ENCODE measurements at places on chromosomes 13 and 19.

- peak; percentile 44 for DNase-seq
Observed at GRCh38 chr19:46753420-46754155, 7.3 kb upstream of the STRN4 start.

DNA sequence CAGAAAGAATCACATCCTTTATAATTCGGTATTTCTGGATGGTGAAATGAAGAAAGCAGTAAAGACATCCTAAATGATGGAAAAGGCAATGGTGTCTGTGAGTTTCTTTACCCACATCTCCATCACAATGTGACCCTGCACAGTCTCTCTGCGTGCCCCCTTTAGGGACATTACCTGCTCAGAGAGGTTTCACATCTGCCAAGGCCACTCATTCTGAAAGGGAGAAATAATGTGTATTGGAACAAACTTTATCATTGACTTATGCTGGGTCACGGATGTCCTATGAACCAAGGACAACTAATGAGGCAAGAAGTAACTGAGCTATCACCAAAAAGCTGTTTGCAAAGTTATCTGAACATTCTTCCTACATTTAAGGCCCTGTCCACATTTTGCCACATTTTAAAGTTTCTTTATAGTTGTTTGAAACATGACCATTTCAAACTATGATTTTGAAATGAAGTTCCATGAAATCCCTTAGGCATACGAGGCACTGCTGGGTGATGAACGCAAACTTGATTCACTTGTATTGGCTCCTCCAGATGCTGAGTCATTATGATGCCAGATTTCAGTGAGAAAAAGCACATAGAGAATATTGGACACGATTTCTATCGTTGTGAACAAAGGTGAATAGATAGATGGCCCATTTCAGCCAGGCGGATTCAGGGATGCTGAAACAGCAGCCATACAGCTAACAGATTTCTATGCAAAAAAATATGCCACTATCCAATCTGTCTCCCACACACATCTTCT lies 63.5 kb upstream of the HMGB1 start:
- no peak for DNase-seq

- no peak for DNase-seq
Observed at GRCh38 chr19:10706990-10707389, 5.8 kb downstream of the QTRT1 start.

DNA sequence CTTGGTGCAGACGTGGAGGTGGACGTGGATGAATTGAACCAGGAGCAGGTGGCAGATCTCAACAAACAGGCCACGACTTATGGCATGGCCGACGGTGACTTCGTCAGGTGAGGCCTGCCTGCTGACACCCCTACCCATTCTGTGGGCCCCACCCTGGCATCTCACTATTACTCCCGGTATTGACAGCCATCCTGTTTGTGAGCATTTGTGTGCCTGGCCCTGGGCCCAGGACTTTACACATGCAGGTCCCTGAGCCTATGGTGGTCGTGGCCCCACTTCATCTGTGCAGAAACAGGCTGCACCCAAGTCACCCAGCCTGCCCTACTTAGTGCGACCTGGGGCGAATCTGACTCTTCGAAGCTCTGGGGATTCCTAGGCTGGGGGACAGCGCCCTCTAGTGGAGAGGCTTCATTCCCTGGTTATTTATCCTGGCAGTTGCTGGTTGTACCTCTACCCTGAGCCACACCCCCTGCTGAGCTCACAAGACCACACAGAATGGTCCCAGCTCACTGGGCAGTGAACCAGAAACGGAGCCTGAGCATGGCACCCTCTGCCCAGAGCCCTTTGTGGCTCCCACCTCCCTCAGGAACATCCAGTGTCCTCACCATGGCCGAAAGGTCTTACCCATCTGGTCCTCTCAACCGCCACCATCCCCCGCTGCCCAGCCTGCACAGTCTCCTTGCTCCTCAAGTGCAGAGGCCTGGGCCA lies 16.9 kb downstream of the ZNF296 start:
- peak; percentile 76 for DNase-seq

GRCh38 chr19:15452111-15453047 lies 2.6 kb upstream of the WIZ start:
- DNase-seq: no peak

GRCh38 chr13:92054389-92054788 lies 656.0 kb downstream of the GPC5 start:
- no peak for DNase-seq

DNA sequence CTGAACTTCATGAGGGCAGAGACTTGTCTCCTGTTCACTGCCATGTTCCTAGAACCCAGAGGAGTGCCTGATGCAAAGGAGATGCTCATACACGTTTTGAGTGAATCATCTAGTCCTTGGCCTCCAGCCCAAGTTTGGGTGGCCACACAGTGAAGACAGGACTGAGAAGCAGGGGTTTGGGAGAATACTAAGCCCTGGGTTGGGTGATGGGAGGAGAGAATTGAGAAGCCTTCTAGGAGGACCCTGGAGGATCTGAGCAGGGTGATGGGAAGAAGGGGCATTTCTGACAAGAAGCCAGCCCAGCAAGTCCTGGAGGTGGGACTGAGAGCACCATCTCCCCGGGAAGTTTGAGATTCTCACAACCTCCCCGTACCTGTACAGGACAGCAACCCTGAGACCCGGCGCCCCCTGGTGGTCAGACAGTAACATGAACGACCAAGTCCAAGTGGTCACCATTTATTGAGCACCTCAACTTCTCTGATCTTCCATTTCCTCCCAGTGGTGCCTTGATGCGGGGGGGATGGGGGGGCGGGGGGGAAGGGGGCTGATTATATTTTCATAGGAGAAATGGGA lies 11.0 kb downstream of the CTU1 start:
- peak; percentile 51 for DNase-seq

DNA sequence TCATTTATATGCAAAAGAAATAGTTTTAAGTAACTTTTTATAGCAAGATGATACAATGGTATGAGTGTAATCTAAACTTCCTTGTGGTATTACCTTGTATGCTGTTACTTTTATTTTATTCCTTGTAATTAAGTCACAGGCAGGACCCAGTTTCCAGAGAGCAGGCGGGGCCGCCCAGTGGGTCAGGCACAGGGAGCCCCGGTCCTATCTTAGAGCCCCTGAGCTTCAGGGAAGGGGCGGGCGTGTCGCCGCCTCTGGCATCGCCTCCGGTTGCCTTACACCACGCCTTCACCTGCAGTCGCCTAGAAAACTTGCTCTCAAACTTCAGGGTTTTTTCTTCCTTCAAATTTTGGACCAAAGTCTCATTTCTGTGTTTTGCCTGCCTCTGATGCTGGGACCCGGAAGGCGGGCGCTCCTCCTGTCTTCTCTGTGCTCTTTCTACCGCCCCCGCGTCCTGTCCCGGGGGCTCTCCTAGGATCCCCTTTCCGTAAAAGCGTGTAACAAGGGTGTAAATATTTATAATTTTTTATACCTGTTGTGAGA lies 10.2 kb downstream of the PLPPR3 start:
- DNase-seq: no peak

- DNase-seq: no peak
Observed at GRCh38 chr19:31498781-31499180, 149.5 kb upstream of the TSHZ3 start.

DNA sequence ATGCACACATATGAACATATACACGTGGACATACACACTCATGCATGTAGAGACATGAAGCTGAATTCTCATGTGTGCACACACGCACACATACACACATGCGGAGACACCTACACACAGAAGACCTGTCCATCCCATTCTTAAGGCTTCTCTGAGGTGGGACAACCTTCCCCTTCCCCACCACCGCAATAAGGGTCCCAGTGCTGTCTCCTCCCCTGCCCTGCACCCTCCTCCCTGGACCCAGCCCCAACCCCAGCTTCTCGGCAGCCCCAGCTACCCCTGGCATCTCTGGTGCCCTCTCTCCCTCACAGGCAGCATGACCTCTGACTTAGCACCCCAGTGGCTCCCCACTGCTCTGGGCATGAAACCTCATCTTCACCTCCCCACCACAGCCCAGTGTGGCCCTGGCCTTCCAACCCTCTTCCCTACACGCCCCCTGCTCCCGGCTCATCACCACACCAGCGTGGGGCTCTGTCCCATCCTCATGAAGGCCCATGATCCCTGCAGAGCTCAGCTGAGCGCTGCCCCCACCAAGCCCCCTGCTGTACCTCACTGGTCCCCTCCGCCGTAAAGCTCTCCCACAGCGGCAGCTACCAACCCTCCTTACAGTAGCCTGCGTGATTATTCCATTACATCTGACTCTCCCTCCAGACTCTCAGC lies 204.1 kb upstream of the ZNF536 start:
- DNase-seq: no peak

- DNase-seq: no peak
Observed at GRCh38 chr13:51776179-51776578, 27.8 kb downstream of the DHRS12 start.

- no peak for DNase-seq
Observed at GRCh38 chr13:72198042-72198441, 331.0 kb upstream of the DACH1 start.

DNA sequence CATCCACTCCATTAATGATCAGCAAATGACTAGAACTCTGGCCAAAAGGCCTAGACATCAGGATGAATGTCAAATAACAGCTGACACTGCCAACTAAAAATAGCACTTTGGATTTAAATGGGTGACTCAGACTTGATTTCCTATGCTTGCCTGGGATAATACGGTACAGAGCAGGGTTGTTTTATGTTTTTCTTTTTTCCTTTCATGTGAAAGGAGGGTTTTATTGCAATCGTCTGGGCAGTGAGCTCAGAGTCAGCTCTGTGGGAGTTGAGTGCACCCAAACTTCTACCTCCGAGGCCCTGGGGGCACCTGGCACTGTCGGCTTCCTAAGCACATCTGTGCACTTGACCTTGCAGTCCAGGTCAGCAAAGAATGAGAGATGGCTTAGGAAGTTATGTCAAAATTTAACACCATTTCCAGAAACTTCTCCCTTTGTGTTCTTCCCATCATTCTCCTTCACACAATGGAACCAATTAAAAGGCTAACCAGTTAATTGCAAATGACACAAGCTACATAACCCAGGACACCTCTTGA lies 134.1 kb downstream of the LACC1 start:
- DNase-seq: no peak

DNA sequence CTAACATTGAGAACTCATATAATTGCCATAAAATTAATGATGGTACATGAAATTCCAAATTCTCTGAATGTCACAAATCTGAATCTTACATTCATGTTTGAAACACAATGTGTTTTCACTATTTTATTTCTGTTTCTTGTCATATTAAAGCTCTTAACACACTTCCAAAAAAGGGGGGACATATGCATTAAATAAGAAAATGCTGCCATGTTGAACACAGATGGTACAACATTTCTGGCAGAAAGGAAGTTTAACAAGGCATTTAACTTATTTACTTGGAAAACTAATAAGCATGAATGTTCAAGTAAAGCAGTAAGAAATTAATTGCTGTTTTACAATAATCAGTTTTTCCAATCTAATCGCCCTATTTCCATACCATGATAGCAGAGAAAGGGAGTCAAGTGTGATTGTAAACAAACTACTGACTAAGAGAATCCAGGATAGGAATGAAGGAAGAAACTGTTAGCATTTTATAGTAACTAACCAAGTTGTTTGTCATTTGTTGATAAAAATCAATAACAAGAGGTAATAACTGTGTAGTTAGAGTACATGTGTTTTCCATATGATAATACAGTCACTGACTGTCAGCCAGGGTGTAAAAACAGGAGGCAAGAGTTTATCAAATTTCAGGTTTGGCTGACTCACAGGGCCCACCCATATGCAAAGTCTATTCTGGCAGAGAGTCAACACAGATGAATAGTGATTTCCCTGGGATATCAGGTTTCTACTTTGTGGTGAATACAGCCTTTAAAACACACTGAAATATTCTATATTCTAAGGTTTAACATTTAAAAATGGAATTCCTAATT lies 5.7 kb upstream of the FOXO1 start:
- no peak for DNase-seq

- no peak for DNase-seq
Observed at GRCh38 chr13:80962855-80963254, 621.9 kb upstream of the SPRY2 start.

DNA sequence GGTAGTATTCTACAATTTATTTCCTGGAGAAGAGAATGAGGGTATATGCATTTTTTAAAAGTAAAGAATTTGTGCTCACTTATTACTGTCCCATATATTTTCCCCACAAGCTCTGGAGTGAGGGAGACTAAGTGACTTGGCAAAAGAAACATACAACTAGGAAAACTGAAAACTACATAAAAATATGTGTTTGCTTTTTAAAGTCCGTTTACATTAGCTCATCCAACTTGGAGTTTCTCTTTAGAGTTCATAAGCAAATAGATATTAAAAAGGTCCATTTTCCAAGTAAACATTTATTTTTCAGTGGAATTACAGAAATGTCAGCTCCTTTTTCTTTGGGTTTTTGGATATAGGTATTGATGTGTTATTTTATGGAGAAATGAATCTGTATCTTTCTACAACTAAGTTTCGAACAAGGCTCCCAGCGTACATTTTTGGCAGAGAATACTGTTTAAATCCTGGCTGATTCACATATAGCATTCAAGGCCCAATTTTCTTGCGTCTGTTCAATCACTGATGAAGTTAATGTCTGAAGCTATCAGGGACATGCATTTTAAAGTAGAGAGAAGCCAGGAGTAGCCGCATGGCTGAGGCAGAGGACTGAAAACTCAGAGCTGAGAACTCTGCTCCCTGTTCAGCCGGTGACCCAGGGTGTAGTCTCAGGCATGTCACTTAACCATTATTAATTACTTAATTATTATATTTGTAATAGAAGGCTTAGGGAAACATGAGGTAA lies 729.4 kb downstream of the EFNB2 start:
- no peak for DNase-seq

DNA sequence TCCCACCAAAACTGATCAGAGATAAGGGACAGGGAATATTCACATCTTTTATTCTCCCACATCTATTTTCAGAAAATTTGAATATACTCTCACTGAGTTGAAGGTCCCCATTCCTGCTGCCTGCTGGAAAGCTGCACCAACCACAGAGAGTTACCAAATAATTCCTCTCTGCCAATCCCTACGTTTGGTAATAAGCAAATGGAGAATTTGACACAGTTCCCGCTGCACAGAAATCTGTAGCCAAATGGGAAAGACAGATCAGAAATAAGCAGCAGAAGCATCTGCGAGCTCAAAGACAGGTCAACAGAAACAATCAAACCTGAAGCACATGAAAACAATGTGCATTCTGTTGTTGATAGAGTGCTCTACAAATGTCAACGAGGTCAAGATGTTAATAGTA lies 9.9 kb downstream of the ZNF112 start:
- DNase-seq: no peak

DNA sequence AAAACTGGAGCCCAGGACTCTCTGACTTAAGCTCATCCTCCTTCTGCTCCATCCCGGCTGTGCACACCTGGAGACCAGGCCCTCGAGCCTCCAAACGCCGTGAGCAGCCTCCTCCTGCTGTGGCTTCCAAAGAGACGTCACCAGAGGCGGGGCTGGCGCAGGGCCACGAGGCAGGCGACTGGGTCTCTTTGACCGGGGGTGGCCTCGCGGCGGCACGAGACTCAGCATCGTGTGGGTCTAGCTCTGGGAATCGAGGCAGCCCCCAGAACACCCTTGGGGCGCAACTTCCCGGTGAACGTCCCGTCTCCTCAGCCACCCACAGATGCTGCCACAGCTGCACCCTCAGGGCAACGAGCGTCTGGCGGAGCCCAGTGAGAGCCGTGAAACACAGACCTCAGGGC lies 22.8 kb downstream of the RASA3 start:
- no peak for DNase-seq

- DNase-seq: no peak
Observed at GRCh38 chr19:50928831-50929230, 17.6 kb upstream of the KLK4 start.

GRCh38 chr19:3362217-3362906 lies 4.0 kb upstream of the NFIC start:
- DNase-seq: no peak
